Hepatocyte (in vitro differentiated cells): ENCODE measurements at places on chromosomes 7 and 10. TPM values are rescaled to one million over a fixed set of nuclear protein-coding genes. Genes with fewer than 3 reads are reported as not detected.

Gene MBL2
- total RNA-seq, result 0.64 and 1.1 TPM in 2 replicates

Gene SPDYE11
- total RNA-seq, result 0.07 TPM in 1 of 2 replicates, not detected in the other

Gene PHTF2
- 26.9 and 27.1 TPM in 2 replicates for total RNA-seq

DNA sequence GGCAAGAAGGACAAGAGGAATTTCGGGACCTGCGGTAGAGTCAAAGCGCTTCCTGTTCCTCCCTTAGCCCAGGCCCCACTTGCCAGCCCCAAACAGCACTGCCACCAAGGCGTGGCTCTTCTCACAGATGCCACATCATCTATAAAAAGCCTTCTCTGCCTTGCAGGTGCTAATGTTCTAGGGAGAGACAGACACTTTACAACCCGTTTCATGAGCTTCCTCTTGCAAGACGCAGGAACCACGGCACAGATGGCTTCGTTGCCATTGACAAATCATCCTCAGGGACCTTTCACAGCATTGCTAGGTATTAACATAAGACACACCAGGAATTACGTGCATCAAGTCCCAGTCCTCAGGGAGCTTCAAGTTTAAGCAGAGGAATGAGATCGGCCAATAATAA, 180.9 kb downstream of the JCAD start:
- H3K4me1 ChIP-seq, result peaks cover 17% of the 10 kb centered on the region
- no peaks in the 10 kb centered on the region for H3K36me3 ChIP-seq
- no peak overlapping the region for H3K4me3 ChIP-seq
- no peaks in the 10 kb centered on the region for H3K27me3 ChIP-seq
- no peak for DNase-seq

DNA sequence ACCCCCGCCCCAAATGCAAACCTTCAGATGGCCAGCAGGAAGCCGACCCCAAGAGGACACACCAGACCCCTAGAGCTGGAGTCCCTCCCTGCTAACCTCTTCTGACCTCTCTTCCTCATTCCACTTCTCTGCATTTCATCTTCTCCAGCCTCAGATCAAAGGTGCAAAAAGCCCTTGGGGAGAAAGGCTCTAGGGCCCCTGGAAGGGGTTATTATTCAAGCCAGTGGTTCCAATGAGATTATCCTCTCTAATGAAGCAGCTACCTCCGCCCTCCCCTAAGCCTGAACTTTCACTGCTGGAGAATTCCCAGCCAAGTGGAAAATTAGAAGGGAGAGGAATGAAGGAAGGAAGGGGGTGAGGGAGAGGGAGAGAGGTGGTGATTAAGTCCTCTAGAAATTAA, 343.9 kb downstream of the PLXNA4 start:
- H3K27ac ChIP-seq, result no peak overlapping the region
- no peak overlapping the region for H3K4me3 ChIP-seq
- no peak for DNase-seq
- H3K4me1 ChIP-seq, result no peaks in the 10 kb centered on the region

DNA sequence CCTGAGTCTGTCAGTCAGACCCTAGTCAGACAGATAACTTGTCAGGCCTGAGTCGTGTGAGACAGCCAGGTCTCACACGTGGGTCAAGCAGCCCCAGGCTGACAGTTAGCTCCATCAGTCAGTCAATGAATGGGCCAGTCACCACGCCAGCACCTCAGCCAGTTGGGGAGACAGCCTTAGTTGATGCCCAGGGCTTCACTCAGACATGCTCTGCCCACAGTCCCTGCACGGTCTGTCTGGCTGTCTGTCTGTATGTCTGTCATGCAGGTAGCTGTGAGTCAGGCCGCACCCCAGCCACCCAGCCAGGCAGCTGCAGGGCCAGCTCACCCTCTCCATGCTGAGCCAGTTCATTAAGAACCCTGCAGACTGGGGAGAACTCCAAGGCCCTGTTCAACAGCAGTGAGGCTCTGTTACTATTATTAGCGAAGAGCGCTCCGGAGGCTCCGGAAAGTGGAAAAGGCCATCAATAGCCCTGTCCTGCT, 141.1 kb upstream of the PCBD1 start:
- H3K27ac ChIP-seq, result no peak overlapping the region
- H3K36me3 ChIP-seq, result no peaks in the 10 kb centered on the region
- no peaks in the 10 kb centered on the region for H3K4me1 ChIP-seq
- H3K4me3 ChIP-seq, result no peak overlapping the region
- DNase-seq, result no peak
- H3K27me3 ChIP-seq, result no peaks in the 10 kb centered on the region

DNA sequence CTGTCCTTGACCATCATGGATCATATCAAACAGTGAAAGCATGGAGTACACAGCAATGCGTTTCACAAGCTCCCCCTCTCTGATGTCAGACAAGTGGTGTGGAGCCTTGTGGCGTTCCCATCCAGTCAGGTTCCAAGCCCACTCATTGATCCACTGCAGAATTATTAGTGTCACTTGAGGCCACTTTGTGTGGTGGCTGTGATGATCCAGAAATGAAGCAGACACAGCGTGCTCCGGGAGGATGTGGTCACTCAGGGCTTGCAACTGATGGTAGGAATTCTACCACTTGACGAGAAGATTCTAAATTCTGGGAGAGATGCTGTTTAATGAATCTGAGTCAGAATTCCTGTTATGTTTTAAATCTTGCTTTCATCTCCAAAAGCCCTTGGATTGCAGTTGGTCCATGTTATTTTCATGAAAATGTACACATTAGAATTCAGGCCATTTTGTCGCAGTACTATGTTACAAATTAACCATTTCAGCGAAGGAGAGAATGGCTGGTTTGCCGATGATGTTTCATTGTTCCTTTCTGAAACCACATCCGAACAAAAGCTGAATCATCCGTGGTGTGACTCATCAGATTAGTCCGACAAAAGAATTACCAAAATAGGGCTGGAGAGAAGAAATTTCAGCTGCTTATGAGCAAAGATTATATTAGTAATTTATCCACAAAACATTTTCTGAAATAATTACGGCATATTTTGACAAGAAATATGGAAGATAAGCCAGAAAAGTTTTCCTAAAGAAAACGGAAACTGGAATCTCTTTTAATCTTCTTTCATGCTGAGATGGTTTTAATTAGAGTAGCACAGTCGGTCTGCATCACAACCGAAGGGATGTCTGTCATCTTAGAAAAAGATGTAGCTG, 48.1 kb downstream of the INSYN2A start:
- DNase-seq, result no peak
- H3K4me1 ChIP-seq, result no peaks in the 10 kb centered on the region
- H3K27me3 ChIP-seq, result no peaks in the 10 kb centered on the region
- H3K27ac ChIP-seq, result no peak overlapping the region
- no peaks in the 10 kb centered on the region for H3K36me3 ChIP-seq

GRCh38 chr10:78260680-78261079, 227.0 kb downstream of the RPS24 start:
- H3K4me3 ChIP-seq, result no peak overlapping the region
- H3K27ac ChIP-seq, result no peak overlapping the region
- no peak for DNase-seq
- no peaks in the 10 kb centered on the region for H3K36me3 ChIP-seq
- H3K4me1 ChIP-seq, result peaks cover 19% of the 10 kb centered on the region

- no peaks in the 10 kb centered on the region for H3K36me3 ChIP-seq
- H3K27me3 ChIP-seq, result no peaks in the 10 kb centered on the region
- no peak overlapping the region for H3K4me3 ChIP-seq
- DNase-seq, result no peak
Observed at GRCh38 chr7:123215350-123215749, 15.6 kb upstream of the SLC13A1 start.
